Substantia nigra (tissue), 51 donors: ENCODE measurements at places on chromosomes 16 and 17.

DNA sequence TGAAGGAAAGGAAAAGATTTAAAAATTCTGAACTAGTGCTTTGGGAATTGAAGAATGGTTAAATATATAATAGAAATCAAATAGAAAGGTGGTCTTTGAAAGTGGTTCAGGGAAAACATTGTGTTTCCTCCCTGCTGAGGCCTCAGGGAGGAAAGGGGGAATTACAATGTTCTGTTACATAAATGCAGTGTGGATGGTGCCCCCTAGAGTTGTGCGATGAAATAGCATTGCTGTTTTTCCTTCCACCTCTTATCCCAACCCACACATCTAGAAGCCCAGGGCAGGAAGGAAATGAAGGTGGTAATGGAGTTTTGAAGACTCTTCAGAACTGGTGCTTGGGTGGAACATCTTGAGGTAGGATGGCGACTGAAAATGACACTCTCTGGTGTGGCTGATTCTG is 6.4 kb upstream of the TOX3 start:
- DNase-seq: no peak

- DNase-seq: no peak
Observed at GRCh38 chr16:29664091-29664921, 1.3 kb downstream of the SPN start.

DNA sequence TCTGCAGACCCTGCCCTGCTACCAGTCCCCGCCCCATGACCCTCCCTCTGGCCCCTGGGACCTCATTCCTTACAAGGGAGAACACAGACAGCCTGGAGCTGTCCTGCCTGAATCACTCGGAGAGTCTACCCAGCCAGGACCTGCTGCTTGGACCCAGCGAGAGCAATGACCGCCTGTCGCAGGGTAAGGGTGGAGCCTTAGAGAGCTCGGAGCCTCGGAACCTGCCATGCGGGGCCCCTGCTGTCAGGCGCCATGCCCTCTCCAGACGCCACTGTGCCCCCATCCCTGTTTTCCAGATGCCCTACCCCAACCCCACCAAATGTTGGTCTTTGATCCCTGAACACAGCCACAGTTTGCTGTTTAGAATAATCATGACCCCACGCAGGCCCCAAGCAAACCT is 5.6 kb downstream of the SH2B1 start:
- DNase-seq: no peak

DNA sequence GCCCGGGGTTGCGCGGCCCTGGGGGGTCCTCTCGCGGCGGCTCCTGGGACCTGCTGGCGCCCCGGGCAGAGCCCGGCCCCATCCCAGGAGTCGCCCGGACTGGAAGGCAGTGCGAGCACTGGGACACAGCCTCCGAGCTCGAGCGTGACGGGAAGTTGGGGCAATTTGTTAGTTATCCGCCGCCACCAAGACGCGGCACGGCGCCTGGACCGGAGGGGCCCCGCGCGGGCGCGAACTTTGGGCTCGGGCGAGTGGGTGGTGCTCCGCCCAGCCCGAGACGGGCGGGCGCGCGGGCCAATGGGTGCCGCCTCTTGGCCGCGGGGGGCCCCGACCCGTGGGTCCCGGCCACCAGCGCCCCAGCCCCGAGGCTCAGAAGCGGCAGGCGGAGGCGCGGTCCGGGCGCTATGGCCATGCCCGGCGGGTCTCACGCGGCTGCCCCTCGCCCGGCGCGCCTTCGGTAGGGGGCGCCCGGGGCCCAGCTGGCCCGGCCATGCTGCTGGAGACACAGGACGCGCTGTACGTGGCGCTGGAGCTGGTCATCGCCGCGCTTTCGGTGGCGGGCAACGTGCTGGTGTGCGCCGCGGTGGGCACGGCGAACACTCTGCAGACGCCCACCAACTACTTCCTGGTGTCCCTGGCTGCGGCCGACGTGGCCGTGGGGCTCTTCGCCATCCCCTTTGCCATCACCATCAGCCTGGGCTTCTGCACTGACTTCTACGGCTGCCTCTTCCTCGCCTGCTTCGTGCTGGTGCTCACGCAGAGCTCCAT is at the start of gene ADORA2B:
TSS of gene ADORA2B (plus strand) at position 372 of the 768 bp plus-strand sequence. CDS start at position 491, 119 bp downstream.
- peak; percentile 20 for DNase-seq

DNA sequence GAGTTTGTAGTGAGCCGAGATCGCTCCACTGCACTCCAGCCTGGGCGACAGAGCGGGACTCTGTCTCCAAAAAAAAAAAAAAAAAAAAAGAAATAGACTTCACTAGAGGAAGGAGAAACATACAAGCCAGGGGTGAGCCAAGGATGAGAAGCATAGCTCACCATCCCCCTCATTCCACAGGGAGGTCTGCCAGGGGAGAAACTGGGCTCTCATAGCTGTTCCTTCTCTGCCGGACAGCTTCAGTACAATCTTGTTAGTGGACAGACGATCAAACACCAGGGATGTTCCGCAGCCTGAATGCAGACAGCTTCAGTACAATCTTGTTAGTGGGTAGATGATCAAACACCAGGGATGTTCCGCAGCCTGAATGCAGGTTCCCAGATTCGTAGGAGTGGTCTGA is 509.6 kb downstream of the CDH13 start:
- DNase-seq: no peak

DNA sequence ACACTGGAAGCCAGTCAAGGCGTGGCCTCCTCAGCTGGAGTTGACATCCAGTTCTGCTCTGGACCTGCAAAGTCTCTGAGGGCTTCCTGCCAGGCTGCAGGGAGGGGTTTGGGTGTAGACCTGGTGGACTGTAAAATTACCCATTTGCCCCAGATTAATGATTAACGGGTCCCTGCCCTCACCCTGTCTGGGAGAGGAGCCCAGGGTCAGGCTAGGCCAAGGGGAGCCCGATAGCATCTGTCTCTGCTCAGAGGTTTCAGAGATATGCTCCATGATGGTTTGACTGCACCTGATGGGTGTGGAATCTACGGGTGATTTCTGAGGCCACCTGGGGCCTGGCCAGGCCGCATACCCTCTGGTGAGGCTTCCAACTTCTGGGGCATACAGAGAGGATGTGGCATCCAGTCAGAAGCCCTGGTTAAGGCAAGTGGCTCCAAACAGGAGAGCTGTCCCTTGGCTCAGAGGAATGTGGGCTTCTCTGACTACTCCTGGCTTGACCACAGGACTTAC is 11.2 kb downstream of the PPY start:
- no peak for DNase-seq

- no peak for DNase-seq
Observed at GRCh38 chr16:16083421-16084156, 134.2 kb downstream of the ABCC1 start.

DNA sequence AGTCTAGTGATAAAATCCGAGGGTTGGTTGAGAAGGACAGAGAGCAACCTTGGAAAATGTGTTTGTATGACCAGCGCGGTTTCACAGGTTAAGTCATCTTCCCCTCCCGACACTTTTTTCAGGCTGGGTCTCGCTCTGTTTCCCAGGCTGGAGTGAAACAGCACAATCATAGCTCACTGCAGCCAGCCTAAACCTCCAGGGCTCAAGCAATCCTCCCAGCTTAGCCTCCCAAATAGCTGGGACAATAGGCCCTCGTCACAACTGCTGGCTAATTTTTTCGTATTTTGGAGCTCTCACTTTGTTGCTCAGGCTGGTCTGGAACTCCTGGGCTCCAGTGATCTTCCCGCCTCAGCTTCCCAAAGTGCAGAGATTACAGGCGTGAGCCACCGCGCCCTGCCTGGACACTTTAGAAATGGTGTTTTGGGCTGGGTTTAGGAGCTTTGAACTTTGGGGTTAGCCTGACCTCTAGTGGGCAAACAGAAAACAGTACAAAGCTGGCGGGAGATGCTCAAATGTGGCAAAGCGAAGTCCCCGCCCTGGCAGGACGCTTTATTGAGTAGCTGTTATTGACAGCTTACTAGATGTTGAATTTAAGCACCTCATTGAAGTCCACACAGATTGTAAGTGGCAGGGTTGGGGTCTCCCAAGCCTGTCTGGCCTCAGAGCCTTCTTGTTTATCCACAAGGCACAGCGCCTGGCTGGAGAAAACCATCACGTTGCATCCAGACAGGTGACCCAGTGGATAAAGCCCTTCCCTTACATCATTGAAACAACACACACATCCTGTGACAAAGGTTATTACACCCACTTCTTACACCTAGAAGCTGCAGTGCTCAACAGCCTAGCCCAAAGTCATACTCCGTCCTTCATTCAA is 34.7 kb upstream of the RBBP6 start:
- DNase-seq: peak; percentile 37

DNA sequence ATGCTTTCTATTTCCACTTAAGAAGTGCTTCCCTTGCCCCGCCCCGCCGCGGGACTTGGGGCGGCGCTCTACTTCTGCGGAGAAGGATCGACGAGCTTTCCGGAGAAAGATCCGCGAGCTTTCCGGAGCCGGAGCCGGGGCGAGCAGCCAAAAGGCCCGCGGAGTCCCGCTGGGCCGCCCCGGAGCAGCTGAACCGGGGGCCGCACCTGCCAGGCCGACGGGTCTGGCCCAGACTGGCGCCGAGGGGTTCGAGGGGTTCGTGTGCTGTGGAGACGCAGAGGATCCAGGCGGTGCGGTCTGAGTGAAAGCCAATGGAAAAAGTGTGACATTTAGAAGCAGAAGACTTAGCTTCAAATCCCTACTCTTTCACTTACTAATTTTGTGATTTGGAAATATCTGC is 50.8 kb downstream of the TBC1D26 start:
- peak; percentile 21 for DNase-seq

GRCh38 chr16:89320782-89321501 is 103.4 kb downstream of the ZNF778 start:
- DNase-seq: no peak

GRCh38 chr17:62995377-62995885 is 29.4 kb downstream of the TANC2 start:
- peak; percentile 2 for DNase-seq

DNA sequence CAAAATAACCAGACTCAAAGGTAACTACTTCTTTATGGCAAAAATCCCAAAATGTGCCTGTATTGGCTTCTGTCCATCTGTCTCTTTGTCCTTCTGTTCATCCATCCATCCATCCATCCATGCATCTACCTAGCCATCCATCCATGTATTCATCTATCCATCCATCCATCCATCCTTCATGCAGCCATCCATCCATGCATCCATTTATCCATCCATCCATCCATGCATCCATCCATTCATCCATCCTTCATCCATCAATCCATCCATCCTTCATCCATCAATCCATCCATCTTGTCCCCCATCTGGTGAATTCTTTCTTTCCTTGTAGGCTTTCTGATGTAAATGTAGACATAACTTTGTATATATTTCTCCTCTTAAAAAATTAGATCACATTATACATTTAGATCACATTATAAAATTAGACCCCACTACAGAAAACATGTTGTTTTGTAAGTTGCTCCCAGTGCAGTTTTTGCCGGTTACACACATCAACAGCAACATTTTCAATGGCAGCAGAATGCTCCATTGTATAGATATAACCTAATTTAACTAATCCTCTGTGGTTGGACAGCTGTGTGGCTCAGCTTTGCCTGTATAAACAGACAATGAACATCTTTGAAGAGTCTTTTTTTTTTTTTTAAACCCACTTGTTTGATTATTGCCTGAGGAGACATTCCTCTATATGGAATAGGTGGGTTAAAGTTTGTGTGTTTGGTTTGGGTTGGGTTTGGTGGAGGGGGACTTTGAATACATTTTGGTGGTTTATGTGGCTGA is 72.0 kb downstream of the MSI2 start:
- no peak for DNase-seq

DNA sequence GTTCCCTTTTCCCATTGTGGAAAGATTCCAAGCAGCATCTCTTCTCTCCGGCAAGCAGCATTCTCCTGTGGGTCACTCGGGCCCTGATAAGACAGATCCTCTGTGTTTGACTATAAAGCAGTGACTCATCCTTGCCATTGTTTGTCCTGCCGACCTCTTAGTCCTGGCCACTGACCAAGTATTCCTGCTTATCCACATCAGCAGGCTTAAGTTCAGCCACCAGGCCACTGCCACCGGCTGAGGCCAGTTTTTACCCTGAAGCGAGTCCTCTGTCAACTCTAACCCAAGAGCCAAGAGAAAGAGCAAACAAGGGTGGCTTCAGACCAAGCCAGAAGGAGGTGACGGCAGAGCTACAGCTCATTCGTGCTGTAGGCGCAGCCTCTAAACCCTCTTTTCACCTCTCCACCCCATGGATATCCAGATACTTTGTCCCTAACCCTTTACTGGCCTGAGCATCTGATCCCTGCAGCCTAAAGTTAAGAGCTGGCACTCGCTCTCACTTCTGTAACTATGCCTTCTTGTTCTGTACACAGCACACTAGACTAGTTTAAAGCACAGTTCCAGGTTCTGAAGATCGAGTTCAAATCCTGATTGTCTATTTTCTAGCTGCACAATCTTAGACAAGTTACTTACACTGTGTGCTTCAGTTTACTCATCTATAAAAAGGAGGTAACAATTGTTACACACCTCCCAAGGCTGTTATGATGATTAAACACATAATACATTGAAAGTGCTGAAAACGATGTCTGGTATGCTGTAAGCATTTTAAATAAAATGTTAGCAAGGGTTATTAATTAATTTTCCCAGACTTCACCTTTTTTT is 31.0 kb downstream of the SOX9 start:
- peak; percentile 28 for DNase-seq

- DNase-seq: no peak
Observed at GRCh38 chr16:64116151-64116550, 1005.7 kb downstream of the CDH11 start.

DNA sequence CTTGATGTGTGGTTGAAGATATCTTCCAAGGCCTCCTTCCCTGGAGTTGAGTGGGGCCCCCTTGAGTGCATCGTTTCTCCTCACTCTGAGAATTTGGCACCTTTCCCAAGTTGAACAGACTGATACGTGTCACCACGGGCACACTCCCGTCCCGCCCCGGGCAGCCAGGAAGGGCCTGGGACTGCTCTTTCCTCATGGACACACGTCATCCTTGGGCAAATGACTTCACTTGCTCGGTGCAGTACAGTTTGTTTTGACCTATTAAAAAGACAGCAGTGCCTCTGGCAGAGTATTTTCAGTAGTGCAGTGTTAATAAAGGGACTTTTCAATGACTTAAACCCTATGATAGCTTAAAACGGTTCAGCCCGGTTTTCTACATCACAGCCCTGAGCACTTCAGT is 59.9 kb downstream of the SEC14L1 start:
- no peak for DNase-seq

DNA sequence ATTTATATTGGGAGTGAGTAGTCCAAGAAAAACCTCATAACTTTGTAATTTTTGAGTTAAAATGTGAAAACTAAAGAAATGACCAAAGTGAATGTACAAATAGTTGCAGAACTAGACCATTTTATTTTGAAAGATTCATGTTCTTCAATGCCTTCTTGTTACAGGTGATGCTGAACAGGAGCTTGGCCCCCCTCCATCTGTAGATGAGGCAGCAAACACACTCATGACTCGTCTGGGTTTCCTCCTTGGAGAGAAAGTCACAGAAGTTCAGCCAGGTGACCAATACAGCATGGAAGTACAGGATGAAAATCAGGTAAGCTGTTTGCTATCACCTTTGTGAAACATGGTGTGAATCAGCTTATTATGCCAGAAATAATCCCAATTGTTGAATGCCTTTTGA is 227.8 kb downstream of the TANC2 start:
- DNase-seq: no peak

- DNase-seq: no peak
Observed at GRCh38 chr17:44830359-44831288, 537 bp upstream of the GJC1 start.

- DNase-seq: no peak
Observed at GRCh38 chr17:78306913-78307312, 53.0 kb downstream of the SOCS3 start.
